NCI-H748 treated with DMSO at 0.1 percent for 48 hours (cell line): ENCODE measurements at places on chromosomes 7 and 10.

- no peak for DNase-seq
Measured at GRCh38 chr7:150942591-150943452, 35.3 kb downstream of the KCNH2 start.

- DNase-seq: no peak
Measured at GRCh38 chr7:76343294-76343930, 15.4 kb downstream of the YWHAG start.

- DNase-seq: no peak
Measured at GRCh38 chr7:128915271-128915819, 4.8 kb upstream of the KCP start.

DNA sequence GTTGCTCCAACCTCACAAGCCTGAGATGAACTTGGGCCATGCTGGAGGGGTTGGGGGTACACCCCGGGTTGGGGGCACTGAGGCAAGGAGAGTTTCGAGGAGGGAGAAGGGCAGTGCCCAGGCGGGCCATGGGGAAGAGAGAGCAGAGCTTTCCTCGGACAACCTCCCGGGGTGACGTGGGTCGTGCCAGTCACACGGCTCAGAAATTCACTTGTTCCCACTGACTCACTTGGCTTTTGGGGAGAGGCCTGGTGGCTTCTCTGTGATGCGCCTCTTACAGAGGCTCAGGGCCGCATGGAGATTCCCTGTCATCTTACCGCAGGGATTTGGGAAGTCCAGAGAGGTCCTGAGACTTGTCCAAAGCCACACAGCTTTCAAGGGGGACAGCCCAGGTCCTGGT is 2.9 kb downstream of the LAT2 start:
- DNase-seq: no peak

- DNase-seq: no peak
Measured at GRCh38 chr10:45091968-45092367, 91.2 kb downstream of the ZNF22 start.

DNA sequence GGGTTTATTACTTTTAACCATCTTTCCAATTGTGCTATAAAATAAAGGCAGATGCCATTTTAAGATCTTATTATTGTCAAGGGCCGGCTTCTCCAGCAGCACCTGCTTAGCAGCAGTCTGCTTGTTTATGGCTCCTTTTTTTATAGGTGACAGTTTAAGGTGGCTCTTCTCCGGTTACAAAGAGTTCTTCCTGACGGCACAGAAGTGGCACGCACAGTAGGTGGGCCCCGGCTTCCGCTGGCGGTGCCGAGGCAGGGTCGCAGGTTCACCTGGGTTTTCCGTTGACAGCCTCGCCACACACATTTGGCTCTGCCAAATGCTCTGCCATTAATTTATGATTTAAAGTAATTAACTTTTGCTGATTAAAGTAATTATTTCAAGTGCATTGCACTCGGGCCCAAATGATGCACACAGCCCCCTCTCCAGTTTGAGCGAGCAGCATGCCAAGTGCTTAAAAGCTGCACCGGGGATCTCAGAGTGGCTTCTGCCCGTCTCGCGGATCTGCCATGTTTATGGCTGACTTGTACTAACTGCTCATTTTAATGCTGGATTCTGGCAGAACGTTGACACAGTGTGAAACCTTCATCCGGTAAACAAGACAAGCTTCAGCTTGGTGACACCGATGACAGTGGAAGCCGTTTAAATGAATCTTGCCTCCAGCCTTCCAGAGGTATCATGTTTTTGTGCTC is 355.1 kb upstream of the MKI67 start:
- DNase-seq: peak; percentile 75

DNA sequence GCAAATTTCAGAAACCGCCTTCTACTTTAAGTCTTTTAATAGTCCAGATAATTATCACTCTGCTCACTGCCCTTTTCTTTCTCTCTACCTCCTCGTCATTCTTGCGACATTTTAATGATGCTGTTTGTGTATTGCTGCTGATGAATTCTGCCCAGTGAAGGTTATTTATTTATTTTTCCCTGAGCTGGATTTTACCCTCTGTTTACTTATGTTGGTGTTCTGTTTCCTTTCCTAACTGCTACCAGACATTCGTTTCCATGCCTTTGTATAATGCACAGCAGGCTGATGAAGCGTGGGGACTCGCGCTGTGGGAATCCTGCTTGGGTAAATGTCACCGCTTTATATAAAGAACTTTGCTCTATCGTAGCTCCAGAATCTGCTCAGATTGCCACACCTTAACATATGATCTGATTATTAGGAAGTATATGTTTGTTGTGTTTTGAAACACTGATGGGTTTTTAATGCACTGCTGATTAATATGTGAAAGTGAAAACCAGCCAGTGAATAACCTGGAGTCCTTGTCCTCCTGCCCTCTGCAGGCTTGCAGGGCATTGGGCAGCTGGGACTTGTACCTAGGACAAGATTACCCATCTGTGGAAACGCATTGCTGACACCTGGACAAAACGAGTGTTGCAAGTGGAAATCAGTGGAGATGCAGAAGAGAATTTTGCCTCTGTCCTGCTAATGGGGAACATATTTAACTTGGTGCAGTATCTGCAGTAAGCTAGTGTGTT is 291.5 kb downstream of the SDK1 start:
- peak; percentile 94 for DNase-seq

- no peak for DNase-seq
Measured at GRCh38 chr7:98683514-98683913, 66.4 kb downstream of the NPTX2 start.

GRCh38 chr7:2651336-2651735 is 19.6 kb downstream of the TTYH3 start:
- DNase-seq: no peak
